ENCODE measurements at places on chromosomes 3 and 15.

DNA sequence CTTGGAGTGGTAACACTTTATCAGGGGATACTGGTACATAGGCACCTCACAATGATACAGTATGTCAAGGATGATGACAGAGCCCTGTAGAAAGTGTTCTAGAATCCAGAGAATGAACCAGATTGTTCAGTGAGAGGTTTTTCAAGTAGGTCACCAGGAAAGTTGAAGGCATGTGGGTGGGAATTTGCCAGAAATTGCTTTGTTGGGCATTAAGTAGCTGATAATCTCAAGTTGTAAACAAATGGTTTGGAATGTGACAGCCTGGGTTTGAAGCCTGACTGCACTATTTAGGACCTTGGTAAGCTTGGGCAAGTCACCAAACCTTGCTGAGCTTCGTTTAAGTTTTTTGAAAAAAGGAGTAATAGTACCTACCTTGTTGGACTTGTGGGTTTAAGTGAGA is 12.5 kb downstream of the SLC35G2 start:
- DNase-seq: no peak

DNA sequence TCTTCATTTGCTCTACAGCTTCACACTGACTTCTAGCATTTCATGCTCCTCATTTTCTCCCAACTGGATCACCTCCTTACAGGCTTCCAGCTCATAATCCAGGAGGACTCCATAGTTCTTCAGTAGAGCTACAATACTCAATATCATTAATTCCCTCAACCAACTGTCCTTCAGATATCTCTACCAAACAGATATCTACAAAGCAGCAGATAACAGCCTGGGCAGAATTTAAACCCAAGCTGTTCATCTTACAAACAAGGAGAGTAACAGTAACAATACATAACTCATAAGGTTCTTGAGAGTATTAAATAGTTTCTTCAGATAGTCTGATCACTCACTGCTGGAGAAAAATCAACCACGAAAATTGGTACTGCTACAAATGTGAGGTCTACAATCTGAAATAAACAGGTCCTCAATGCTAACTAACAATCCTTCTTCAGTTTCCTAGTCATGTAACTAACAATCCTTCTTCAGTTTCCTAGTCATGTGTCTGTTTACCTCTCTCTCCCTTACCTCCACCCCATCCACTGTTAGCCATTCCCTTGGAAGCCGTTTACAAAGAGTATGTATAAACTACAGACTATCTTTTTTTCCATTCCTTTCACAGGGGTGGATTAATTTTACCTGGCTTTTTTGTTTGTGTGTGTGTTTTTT is 5.0 kb downstream of the PEAK1 start:
- DNase-seq: no peak

DNA sequence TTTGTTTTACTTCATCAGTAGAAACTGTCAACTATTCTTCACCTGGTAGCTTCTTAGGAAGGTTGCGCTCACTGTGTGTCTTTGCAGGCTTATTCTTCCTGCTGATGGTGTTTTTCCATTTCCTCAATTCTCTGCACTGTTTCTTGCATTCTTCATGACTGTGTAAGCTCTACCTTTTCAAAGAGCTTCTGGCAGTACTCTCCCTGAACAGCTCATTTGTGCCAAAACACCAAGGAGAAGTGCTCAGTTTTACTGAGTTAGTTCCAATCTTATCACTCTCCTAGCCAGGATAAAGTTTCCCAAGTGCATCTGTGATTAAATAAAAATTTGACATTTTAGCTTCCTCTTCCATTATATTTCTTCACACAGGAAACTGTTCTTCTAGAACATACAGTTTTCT is 339.8 kb downstream of the EPHA3 start:
- DNase-seq: no peak

DNA sequence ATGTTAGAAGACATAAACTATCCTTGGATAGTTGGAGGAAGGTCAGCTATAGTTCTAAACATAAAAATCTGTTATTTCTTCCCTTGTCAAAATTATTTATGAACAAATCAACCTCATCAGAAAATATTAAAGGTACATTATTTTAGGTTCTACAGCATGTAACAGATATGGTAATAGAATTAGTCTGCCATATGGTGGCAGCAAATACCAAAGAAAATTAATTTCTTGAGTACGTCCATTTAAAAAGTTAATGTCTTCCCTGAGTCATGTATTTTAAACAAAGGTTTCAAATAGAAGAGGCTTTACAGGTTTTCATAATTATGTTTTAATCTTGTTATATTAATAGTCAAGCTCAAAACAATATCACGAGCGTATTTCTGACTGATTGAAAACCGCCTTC is 17.9 kb upstream of the ANKRD28 start:
- DNase-seq: no peak

- DNase-seq: no peak
These were observed 11.5 kb downstream of the ITPR1 start for GRCh38 chr3:4504340-4505261.

GRCh38 chr3:51986010-51986947 is 2.9 kb downstream of the ACY1 start:
- DNase-seq: no peak

- DNase-seq: no peak
These were observed 36.1 kb downstream of the LSM3 start for GRCh38 chr3:14214764-14215163.

DNA sequence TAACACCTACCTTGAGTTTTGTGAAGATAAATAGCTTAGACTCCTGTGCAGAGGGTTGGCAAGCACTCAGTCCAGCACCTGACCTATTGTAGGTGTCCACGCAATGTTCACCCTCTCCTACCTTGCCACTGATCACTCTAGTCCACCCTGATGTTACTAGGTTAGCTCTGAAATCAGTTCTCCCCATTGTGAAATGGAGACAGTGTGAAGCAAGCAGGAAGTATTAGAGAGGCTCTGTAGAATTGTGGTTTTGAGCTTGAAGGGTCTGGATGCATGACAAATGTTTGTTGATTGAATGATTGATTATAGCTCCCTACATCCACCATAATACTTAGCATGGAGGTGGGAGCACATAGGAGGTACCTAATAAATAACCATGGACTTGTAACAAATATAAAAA is 199.7 kb downstream of the RPLP1 start:
- no peak for DNase-seq

DNA sequence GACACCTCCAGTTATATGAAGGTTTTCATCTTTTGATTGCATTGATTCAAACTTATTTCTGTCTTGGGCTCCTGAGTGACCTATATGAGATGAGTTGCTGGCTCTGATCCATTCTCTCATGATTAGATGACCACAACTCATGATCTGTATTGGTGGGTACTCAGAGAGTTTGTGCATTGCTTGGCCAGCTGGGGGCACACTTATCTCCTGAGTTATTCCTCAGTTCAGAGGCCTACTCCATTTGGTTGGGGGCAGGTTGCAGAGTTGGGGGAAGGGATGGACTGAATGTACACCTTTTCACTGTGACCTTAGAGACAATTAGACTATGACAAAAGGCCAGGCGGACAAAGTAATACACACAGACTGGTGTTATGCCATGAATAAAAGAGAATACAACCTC is 166.2 kb upstream of the SEMA6D start:
- DNase-seq: no peak

DNA sequence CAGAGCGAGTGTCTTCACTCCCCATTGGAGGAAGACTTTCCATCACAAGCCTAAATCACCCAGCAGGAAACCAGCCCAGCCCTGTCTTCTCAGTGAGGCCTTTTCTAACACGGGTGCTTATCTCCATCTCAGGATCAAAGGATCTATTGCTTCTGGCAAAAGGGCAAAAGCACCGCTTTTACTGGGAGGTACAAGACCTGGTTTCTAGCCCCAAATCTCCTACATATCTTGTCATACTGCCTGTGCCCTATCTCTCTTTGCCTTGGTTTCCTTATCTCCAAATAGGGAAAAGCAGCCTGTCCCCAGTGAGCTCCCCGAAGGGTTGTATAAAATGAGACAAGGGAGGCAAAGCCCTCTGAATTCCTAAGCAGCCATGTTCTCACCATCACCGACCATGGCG is 5.2 kb downstream of the GLB1 start:
- DNase-seq: no peak

GRCh38 chr3:134144694-134145093 is 106.0 kb downstream of the RYK start:
- DNase-seq: no peak

DNA sequence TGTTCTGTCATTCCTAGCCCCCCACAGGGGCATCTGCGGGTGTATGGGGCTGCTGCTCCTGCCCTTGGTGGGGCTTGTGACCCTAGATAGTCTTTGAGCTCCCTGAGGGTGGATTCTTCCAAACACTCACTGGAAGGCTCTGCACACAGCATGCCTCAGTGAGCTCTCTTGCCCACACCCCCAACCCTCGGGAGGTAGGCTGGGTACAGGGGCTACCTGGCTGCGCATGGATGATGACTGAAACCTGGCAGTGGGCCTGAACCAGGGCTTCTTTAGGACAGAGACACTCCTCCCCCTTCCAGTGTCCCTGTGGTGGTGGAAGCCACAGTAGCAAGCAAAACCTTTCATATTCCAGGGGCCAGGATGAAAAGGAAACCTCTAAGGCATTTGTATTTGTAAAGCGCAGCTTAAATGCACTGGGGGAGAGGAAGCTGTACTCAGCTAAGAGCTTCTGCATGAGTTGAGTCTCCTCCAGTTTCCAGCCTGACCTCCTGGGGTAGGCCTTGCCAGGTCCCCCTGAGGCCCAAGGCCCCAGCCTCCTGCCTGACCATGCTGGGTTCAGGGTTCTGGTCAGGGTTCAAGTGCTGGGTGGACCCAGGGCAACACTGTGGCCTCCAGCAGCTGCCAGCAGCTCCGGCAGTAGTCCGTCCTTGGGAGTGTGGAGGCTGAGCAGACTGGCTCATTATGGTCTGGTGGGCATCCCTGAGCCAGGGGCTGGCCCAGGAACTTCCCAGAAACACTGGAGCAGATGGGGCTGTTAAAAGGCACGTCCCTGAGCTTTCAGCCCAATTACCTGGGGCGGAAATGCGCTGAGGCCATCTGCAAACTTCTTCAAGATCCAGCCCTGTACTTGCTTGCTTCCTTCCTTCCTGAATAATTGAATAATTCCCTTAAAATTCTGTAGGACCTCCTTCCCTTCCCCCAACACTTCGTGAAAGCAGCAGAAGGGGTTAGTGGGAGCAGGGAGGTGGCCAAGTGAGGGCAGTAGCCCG is 89.7 kb downstream of the HMG20A start:
- DNase-seq: no peak

DNA sequence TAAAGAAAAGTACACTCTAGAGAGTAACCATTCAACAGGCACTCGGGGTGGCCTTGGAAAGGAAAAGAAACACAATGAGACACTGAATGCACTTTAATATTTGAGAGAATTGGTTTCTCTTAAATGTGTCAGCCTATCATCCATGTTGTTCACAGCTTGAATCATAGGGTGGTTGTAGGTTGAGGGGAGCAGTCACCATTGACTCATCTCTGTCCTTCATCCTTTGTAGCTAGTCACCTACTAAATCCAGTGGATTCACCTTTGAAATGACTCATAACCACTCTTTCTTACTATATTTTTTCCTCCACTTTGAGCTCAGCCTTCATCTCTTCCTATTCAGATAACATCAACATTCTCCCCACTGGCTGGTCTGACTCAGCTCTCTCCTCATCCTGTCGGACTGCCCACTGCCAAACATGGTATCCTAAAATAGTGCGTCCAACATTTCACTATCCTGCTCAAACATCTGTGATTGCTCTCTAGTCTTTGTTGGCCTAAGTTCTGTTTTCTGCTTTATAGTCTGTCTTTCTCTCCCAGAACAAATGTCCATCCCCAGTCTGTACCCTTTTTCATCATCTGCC is 182.7 kb upstream of the GADL1 start:
- DNase-seq: no peak

GRCh38 chr3:197458179-197458707 is 97.5 kb downstream of the BDH1 start:
- no peak for DNase-seq

- DNase-seq: no peak
These were observed 1.5 kb downstream of the FOXB1 start for GRCh38 chr15:60005352-60006202.

DNA sequence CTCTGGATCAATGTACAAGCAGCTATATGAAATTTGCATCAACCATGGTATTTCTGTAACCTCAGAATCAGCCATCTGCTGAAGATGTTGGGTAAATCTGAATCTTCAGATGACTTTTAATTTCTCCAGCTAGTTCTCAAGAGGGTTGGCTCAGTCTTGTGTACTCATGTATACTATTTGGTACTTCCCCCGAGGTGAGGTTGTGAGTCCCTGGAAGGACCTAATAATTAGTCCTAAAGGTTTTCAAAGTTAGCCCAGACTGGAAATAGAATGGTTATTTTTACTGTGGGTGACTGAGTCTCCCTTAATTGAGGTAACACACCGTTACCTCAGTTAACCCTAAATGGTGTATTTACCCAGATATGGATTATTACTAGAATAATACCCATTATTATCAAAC is 104.3 kb upstream of the THSD4 start:
- no peak for DNase-seq

- no peak for DNase-seq
These were observed 23.0 kb downstream of the CP start for GRCh38 chr3:149198611-149199010.

DNA sequence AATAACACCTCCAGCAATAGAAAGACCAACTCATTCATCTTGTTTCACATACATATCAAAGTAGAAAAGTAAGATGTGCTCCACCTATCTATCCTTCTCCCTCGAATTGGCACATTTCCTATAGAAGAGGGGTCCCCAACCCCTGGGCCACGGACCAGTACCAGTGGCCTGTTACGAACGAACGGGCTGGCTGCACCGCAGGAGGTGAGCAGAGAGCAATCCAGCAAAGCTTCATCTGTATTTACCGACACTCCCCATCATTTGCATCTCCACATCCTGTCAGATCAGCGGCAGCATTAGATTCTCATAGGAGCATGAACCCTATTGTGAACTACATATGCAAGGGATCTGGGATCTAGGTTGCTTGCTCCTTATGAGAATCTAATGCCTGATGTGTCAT is 95.0 kb upstream of the CGNL1 start:
- no peak for DNase-seq

DNA sequence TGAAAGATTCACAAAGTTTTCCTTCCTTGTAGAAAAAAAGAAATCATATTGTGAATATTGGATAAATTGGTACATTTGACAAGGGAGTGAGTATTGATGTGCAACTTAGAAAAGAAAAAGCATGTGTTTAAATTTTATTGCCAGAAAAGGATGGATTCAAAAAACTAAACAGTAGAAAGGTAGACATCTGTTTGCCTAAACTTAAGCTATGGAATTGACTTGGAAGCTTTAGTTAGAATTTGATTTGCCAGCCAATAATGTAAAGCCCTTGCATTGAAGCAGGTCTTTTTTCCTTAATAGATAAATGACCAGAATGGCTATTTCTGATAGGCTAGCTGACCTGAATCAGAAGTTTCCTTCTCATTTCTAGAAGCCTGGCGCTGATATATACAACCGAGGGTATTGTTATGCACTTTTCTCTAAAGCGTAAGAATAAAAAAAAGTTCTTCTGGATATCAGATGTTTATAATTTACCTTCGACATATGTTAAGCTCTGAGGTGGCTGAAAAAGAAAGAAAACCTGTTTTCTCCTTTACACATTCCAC is 4.2 kb downstream of the RARB start:
- no peak for DNase-seq

DNA sequence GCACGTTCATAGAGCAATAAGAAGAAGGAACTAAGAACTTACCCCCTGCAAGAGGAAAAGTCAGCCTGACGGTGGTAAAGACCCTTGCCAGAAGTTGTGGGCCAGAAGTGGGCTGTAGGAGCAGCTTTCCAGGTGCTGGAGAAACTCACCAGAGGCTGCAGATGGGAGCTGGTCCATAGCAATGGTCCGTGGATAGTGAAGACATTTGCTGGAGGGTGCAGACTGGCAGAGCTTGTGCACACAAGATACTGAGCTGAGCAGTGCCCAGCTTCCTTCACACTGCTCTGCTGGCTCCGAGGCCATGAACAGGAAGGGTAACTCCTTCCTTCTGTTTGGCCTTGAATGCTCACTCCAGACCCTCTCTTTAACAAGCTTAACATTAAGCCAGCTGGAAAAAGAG is 149.8 kb upstream of the BNIP2 start:
- no peak for DNase-seq
